ENCODE measurements at places on chromosomes 3 and 15. TPM values are rescaled to one million over a fixed set of nuclear protein-coding genes. Genes with fewer than 3 reads are reported as not detected.

The MBD4 gene
- total RNA-seq, result 56.6 TPM

The WDR93 gene
- total RNA-seq, result 0.27 TPM

The CSPG4 gene
- not detected for total RNA-seq

The GUCA1C gene
- total RNA-seq, result not detected

The NEO1 gene
- 6.4 TPM for total RNA-seq

The CCDC39 gene
- not detected for total RNA-seq

The NR2E3 gene
- not detected for total RNA-seq

The EIF2A gene
- 105 TPM for total RNA-seq

The POMGNT2 gene
- 6.2 TPM for total RNA-seq

The SKOR1 gene
- total RNA-seq, result 1.9 TPM

The HACD3 gene
- 24.9 TPM for total RNA-seq

The KNL1 gene
- total RNA-seq, result 2.2 TPM

The HRG gene
- total RNA-seq, result not detected

The TAGLN3 gene
- total RNA-seq, result 0.51 TPM

The LRRIQ4 gene
- total RNA-seq, result not detected

The ZPLD1 gene
- not detected for total RNA-seq

The LSG1 gene
- total RNA-seq, result 57.5 TPM

The CAMK2N2 gene
- not detected for total RNA-seq

The IDH2 gene
- 33.7 TPM for total RNA-seq

The RASGRF1 gene
- total RNA-seq, result 0.07 TPM

The CHST2 gene
- 5.6 TPM for total RNA-seq

The ARPP21 gene
- total RNA-seq, result not detected

The SLC15A2 gene
- 2.2 TPM for total RNA-seq

The SKIC8 gene
- total RNA-seq, result 45.4 TPM

The NMB gene
- 3.1 TPM for total RNA-seq

The CNTN6 gene
- total RNA-seq, result not detected

The NUP210 gene
- 159 TPM for total RNA-seq

The CADPS gene
- not detected for total RNA-seq

The ADAMTS17 gene
- total RNA-seq, result 12.8 TPM

The SI gene
- total RNA-seq, result not detected

The RPS17 gene
- 2,132 TPM for total RNA-seq

The CDV3 gene
- 179 TPM for total RNA-seq

The SLC6A6 gene
- 35.2 TPM for total RNA-seq

The LRRK1 gene
- total RNA-seq, result 0.56 TPM

The SNX22 gene
- 0.19 TPM for total RNA-seq

The CTXND1 gene
- not detected for total RNA-seq

The GOLGA6D gene
- total RNA-seq, result 0.27 TPM

The LMAN1L gene
- 2.5 TPM for total RNA-seq

All from naive thymus-derived CD4-positive, alpha-beta T cell (primary cell).